Activated naive CD4-positive, alpha-beta T cell treated with anti-CD3 and anti-CD28 coated beads, Interleukin-2, amount 10 ng/mL, durations not matched to agents 7 days and 5 days (primary cell): ENCODE measurements at places on chromosomes 3 and 15.

- no peak for DNase-seq
Measured at GRCh38 chr15:45594835-45595530, 7.8 kb downstream of the BLOC1S6 start.

GRCh38 chr3:70519026-70519425 is 206.6 kb upstream of the MDFIC2 start:
- no peak for DNase-seq

GRCh38 chr3:148598619-148599018 is 99.1 kb upstream of the AGTR1 start:
- DNase-seq = no peak

- no peak for DNase-seq
Measured at GRCh38 chr3:124832782-124833709, 54.1 kb downstream of the ITGB5 start.

- no peak for DNase-seq
Measured at GRCh38 chr3:54801977-54802376, 125.9 kb downstream of the LRTM1 start.

DNA sequence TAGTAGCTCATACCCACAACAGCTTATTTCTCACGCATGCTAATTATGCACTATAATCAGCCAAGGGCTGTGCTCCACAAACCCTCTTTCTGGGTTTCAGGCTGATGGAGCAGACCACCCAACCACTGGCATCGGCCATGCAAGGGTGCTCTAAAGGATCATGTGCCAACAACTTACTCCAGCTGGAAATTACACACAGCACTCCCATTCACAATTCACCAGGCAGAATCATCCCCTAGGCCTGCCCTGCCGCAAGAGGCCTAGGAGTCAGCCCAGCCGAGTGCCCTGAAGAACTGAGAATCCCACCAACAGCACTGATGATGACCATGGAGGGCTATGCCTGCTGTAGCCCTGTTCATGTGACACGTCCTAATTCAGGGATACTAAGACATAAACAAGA is 216.2 kb upstream of the CHRNA7 start:
- DNase-seq = no peak

GRCh38 chr3:30186741-30187219 is 419.6 kb upstream of the TGFBR2 start:
- DNase-seq = no peak

GRCh38 chr3:66803721-66804695 is 194.1 kb upstream of the KBTBD8 start:
- no peak for DNase-seq

DNA sequence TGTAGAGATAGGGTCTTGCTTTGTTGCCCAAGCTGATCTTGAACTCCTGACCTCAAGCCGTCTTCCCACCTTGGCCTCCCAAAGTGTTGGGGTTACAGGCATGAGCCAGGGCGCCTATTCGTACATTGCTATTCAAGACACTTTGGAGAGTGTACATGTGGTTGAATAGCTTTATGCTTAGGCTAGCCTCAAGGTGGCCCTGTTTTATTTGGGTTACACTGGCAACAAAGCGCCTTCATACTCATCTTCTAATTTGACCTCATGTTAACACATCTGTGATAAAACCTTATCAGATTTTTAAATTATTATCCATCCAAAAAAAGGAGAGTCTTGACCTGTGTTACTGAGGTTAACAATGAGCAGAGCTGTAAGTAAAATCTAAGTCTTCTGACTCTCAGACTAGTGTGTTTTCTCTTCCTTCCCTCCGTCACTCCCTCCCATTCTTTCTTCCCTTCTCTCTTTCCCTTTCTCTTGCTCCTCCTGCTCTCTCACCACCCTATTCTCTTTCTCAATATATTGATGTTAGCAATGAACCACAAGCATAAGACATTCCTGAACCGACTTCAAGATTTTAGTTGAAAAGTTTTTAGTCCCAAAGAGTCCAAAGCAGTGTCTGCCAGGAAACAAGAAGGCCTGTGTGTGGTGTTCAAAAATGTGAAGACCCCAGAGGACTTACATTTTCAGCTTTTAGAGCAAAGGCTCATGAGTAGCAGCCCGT is 603.7 kb upstream of the CFAP20DC start:
- DNase-seq = no peak

DNA sequence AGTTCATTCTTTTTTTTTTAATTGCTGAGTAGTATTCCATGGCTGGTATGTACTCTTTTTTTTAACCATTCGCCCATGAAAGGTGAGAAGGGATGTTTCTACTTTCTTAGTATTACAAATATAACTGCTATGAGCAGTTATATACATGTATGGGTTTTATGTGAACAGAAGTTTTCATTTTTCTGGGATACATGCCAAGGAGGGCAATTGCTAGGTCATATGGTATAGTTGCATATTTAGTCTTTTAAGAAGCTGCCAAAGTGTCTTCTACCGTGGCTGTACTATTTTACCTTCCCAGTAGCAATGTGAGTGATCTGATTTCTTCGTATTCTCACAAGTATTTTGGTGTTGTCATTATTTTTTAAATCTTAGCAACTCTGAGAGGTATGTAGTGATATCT is 11.2 kb upstream of the KLHL40 start:
- DNase-seq = no peak

DNA sequence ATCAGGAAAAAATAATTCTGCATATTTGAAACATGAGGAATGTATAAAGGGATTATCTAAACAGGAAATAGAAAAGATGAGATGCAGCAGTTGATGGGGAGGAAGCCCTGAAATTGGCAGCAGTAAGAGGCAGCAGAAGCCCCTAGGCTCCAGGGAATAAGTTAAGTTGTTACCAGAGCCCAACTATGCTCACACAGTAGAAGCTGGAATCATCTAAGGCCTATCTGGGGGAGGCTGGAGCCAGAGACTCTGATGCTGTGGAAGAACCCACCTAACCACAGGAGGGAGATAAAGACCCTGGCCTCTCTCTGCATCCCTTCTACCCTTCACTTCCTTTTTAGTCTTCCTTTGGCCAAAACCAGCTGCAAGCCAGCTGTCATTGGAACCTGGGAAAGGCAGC is 519.7 kb downstream of the DIPK2A start:
- no peak for DNase-seq

GRCh38 chr3:48688737-48689075 is 3.0 kb upstream of the NCKIPSD start:
- no peak for DNase-seq

DNA sequence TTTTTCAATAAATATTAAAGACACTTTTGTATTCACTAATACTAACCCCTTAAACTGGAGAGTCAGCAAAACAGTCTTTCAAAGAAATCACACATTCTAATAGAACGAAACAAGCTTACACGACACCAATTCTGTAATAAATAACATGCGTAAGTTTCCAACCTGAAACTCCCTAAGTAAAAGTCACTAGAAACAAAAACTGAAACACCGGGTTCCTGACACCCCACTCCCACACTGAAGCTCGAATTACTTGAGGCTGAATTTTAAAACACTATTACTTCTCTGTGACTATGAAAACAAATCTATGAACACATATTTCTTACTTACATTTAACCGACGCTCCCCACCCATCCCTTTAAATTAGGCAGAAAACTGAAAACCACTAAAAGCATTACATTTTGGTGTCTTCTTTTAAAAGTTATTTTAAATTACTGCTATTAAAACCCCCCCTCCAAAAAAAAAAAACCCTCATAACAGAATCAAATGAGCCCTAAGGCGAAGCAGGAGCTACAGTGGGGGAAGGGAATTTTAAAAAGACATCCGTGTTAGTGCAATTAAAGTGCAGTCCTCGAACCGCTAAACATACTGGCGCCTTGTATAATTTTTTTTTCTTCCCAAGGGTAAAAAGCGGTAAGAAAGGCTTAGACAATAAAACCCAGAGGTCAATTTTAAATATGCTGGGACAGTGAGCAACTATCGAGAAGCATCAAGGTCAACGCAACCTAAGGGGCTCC is 878 bp downstream of the SPPL2A start:
- peak; percentile 38 for DNase-seq

DNA sequence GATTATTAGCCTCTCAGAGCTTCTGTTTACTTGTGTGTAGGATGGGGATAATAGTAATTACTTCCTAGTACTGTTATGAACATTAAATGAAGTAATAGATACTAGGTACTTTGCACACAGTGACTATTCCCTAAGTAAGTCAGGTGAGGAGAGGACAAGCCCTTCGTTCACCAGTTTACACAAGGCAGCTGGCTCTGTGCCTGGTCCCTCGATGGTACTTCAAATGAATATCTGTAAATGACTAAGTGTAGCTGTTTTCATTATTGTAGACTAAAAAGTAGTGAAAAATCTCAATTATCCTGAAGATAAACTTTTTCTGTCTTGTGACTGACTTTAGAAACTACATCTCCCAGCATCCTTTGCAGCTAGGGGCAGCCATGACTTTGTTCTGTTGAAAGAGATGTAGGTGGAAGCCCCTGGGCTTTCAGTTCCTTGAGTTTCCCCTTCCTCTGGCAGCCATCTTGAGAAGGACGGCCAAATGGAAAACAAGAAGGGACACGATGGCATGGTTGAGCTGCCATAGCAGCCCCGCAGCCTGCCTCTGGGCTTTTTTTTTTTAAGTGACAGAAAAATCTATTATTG is 11.7 kb upstream of the WNT7A start:
- DNase-seq = no peak

DNA sequence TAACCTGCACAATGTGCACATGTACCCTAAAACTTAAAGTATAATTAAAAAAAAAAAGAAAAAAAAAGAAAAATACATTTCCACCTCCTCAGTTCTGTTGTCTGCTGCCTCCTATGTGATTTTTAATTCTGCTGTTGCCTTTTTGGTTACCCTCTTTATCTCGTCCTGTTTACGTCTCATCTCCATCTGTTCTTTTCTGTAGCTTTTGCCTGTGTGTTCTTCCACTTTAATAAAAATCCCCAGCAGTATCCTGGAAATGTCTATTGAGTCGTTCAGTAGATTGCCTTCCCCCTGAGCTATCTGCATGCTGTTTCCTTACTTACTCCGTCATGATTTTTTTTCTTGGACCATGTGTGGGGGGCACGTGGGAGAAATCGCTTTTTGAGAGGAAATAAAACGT is 302.5 kb downstream of the FEZF2 start:
- no peak for DNase-seq

GRCh38 chr15:69573815-69574475 is 121.3 kb downstream of the RPLP1 start:
- DNase-seq = peak; percentile 39

- no peak for DNase-seq
Measured at GRCh38 chr15:28985691-28986090, 99.9 kb downstream of the APBA2 start.

DNA sequence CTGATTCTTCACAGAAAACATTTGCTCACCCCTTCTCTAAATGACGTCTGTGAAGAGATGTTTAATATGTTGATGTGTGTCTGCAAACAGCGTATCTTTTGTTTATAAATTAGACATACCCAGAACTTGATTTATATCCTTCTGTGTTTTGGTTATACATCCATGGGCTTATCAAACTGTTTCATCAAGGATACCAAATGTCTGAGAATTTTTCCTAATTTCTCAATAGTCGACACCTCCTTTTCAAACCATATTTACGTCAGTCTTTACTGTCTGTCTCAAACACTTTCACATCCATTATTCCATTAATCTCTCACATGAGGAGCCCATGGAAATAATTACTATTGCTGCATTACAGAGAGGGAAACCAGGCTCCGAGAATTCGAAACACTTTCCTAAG is 85.4 kb downstream of the FGF12 start:
- no peak for DNase-seq

DNA sequence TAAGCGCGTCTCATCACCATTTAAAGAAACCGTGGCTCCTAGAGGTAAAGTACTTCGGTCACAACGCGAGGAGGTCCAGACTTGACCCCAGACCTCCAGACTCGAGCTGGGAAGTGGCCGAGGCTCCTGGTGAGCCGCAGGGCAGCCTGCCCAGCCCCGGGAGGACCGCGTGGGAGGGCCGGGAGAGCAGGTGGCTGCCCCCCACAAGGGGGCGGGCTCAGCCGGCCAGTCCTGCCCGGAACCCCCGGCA is at the start of gene SLC27A2:
TSS of gene SLC27A2 (plus strand) at position 228 of the 250 bp plus-strand sequence. CDS start 232 bp downstream, outside the sequence.
- no peak for DNase-seq

- DNase-seq = no peak
Measured at GRCh38 chr3:65785065-65785645, 253.6 kb downstream of the MAGI1 start.

DNA sequence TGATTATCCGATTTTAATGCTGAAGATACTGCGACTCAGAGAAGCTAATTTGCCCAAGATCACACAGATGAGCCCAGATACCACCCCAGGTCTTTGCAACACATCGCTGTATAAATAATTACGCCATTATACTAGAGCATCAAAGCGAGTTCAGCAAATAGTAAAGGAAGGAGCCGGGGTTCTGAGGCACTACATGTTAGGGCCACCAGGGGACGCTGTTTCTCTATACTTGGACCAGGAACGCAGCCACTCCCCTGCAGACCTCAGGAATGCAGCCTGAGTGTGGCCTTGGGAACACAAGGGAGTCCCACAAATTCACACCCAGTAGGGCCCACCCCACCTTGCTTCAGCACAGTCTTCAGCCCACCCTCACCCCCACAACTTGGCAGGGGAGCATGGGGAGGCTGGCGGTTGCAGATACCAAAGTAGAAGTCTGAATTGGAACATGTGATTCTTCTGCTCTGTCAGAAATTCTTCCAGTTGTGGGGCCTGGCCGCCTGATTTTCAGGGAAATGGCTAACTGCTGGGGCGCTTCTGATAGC is 57.8 kb upstream of the RYK start:
- DNase-seq = peak; percentile 82

DNA sequence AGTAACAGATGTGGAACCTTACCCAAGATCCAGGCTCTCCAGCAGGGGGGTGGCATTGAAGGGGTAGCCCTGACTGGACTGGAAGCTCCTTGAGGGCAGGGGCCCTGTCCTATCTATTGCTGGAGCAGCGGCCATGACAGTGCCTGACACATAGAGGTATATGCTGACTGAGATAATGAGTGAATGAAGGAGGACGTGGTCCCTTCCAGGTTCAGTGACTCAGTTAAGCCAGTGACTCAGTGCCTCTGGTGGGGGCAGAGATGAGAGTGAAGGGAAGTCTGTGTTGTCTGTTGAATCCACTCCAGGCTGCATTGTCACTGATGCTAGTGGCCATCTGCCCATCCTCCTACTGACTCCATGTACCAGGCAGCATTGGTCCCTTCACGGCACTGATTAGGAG is 13.0 kb upstream of the CTXND1 start:
- no peak for DNase-seq

DNA sequence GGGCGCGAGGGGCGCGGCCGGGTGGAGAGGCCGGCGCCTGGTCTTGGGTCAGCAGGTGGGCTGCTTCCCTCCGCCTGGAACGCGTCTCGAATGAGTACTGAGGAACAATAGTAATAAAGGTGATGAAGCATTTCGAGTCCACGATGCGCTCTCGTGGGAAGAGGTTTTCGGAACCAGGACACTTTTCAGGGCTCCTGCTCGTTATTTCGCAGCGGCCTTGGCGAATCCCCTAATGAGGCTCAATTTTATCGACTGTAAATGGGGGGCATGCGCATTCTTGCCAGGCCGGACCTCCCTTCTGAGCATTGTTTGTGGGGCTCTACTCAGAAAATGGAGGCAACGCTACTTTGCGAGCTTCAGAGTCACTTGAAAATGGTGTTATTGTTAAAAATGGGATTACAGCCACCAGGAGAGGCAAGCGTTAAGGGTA is 1.2 kb downstream of the NR2C2 start:
- DNase-seq = no peak
